HepG2 (cell line): ENCODE measurements at places on chromosomes 12 and 14. TPM values are rescaled to one million over a fixed set of nuclear protein-coding genes. Genes with fewer than 3 reads are reported as not detected.

Gene RNU4-1
- total RNA-seq, result 623 and 7,407 TPM in 2 replicates

Gene CFAP73
- total RNA-seq, result not detected in 2 replicates

Gene PPP2R5E
- total RNA-seq, result 11.0 and 22.5 TPM in 2 replicates

Gene MYH7
- total RNA-seq, result 0.04 TPM in 1 of 2 replicates, not detected in the other

Gene GPR162
- total RNA-seq, result not detected in 2 replicates

Gene RNASE3
- total RNA-seq, result not detected in 2 replicates
